Ovary (tissue), 10 donors: ENCODE measurements at places on chromosomes 6 and 20.

DNA sequence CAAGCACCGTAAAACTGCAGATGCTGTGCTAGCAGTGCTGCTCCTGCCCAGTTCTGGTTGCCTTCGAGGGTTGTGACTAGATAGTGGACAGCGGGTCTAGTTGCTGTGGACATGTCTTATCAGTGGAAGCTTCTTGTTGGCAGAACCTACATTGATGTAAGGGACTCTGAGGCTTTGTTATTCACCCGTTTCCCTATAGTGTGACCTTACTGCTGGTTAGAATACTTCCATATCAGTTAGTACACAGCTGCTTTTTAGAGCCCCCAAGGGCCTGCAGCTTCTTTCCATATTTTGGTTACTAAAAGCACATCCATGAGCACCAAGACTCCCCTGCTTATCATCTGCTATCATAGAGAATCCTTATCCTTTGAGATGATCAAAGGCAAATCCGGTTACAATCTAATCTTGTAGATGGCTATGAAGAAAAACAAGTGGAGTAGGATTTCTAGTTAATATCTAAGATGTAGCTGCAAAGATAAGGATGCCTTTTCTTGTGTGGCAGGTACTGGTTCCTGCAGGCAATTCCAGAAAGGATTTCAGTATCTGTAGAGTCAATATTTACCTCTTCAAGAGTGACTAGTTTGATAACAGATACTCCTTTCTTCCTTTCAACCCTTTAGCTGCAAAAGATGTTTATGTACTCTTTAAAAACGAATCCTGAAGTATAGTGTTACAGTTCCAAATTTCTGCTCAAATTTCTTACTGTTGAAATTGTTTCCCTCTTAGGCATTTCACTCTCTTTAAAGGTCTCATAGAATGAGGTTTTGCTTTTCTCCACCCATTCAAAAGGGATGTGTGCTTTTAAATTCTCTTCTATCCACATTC, 163.6 kb downstream of the JARID2 start:
- no peaks in the 10 kb centered on the region for H3K27me3 ChIP-seq
- no peak overlapping the region for H3K4me3 ChIP-seq
- no peak overlapping the region for H3K27ac ChIP-seq
- DNase-seq: no peak

GRCh38 chr20:41110930-41111577, 26.3 kb upstream of the PLCG1 start:
- H3K27ac ChIP-seq: no peak overlapping the region
- H3K4me1 ChIP-seq: no peaks in the 10 kb centered on the region
- DNase-seq: no peak
- no peaks in the 10 kb centered on the region for H3K27me3 ChIP-seq

DNA sequence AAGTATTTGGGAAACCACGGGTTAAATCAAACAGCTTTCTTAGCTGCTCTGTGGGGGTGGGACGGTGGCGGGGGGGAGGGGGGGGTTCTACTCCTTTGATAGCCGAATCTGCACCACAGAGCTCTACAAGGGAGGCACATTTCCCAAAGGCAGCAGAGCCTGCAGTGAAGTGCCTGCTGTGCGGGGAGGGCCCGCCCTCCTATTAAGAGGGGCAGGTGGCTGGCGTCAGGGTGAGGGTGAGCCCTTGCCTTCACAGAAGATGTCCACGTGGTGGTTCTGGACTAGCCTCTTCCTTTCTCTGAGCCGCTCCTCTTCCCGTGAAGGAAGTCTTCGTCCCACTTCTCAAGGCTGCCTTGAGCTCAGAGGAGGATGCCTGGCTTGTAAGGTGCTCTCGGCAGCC, 174.9 kb upstream of the THBS2 start:
- H3K36me3 ChIP-seq: no peaks in the 10 kb centered on the region
- DNase-seq: peak; percentile 82
- peaks cover 14% of the 10 kb centered on the region for H3K4me1 ChIP-seq
- H3K27ac ChIP-seq: peak overlapping the region; percentile 74
- H3K4me3 ChIP-seq: no peak overlapping the region

DNA sequence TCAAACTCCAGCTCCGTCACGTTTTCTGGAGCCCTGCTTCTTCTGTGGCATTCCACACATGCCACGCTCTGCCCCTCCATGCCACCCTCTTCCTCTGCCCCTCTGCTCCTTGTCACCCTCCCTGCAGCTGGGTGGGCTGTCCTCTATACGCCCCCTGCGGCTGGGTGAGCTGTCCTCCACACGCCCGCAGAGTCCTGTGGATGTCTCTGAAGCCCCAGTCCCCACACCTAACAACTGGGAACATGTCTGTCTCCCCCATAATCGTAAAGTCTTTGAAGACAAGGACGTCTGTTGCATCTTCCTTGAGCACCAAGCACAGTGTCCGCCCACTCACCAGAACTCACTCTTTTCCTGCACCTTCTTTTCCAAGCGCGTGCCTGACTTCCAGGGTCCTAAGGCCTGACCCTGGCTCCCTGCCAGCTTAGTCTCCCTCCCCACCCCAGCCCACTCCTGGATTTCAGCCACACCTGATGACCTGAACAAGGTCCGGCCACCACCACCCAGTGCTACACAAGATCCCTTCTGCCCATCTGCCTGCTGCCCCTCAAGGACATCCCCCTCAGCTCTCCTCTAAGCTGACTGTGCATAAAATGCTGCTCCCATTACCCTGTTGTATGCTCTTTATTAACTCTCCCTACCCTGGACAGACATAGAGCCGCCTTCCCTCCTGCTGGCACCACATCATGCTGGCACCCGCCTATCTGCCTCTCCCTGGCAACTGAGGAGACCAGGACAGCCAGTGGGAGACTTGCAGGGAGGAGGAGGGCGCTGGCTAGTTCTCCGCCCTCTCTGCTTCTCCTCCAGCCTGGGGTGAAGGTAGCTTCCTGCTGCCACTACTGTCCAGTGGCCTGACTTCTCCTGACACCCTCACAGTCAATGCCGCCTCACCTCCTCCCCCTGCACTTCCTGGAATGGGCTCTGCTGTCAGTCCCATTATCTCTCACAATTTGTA, 10.7 kb upstream of the PRR18 start:
- DNase-seq: no peak
- H3K36me3 ChIP-seq: no peaks in the 10 kb centered on the region
- no peak overlapping the region for H3K4me3 ChIP-seq
- H3K27me3 ChIP-seq: no peaks in the 10 kb centered on the region
- no peaks in the 10 kb centered on the region for H3K4me1 ChIP-seq

- H3K4me3 ChIP-seq: no peak overlapping the region
- no peak overlapping the region for H3K27ac ChIP-seq
- DNase-seq: no peak
- no peaks in the 10 kb centered on the region for H3K36me3 ChIP-seq
- no peaks in the 10 kb centered on the region for H3K4me1 ChIP-seq
- H3K27me3 ChIP-seq: no peaks in the 10 kb centered on the region
These were observed 197.5 kb upstream of the CST7 start for GRCh38 chr20:24751551-24751950.

GRCh38 chr6:82902290-82902689, 163.4 kb downstream of the UBE3D start:
- H3K27ac ChIP-seq: no peak overlapping the region
- no peaks in the 10 kb centered on the region for H3K4me1 ChIP-seq
- DNase-seq: no peak
- H3K4me3 ChIP-seq: no peak overlapping the region

- H3K4me3 ChIP-seq: no peak overlapping the region
- no peaks in the 10 kb centered on the region for H3K36me3 ChIP-seq
- H3K4me1 ChIP-seq: no peaks in the 10 kb centered on the region
- no peak overlapping the region for H3K27ac ChIP-seq
- no peak for DNase-seq
- H3K27me3 ChIP-seq: no peaks in the 10 kb centered on the region
These were observed 5.9 kb upstream of the OR14J1 start for GRCh38 chr6:29295623-29296022.

GRCh38 chr6:113464960-113465359, 392.2 kb upstream of the MARCKS start:
- no peaks in the 10 kb centered on the region for H3K36me3 ChIP-seq
- H3K27me3 ChIP-seq: no peaks in the 10 kb centered on the region
- no peak overlapping the region for H3K27ac ChIP-seq
- H3K4me1 ChIP-seq: no peaks in the 10 kb centered on the region
- DNase-seq: no peak

DNA sequence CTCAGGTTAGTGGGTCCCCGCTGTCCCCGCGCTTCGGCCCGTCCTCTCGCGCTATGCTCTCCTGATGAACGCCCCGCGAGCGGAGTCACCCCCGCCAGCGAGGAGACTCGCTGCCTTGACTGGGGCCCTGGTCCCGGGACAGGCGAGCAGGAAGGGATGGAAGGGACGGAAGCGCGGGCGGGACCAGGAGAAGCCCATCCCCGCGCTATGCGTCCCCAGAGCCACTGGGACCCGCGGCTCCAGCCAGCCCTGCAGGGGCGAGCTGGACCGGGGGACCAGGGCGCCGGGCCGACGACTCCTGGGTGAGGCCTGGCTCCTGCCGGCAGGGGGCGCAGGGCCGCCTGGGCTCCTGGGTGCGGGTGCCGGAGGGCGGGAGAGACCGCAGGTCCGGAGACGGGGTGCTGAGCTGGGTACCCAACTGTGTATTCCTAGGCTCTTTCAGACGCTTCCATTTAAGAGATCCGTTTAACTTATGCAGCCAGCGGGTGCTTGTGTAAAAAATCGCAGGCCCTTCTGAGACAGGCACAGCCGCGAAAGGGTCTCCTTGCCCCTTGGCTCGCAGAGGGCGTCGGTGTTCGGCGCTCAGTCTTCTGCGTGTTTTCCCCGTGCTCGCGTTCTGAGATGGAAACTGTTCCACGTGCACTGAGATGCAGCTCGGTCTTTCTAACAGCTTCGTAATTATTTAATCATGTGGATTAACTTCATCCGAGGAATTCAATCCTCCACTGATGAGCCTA, 580 bp upstream of the SYCP2 start:
- peak overlapping the region; percentile 57 for H3K4me3 ChIP-seq
- peak; percentile 81 for DNase-seq
- peak overlapping the region; percentile 53 for H3K27ac ChIP-seq
- H3K36me3 ChIP-seq: no peaks in the 10 kb centered on the region

DNA sequence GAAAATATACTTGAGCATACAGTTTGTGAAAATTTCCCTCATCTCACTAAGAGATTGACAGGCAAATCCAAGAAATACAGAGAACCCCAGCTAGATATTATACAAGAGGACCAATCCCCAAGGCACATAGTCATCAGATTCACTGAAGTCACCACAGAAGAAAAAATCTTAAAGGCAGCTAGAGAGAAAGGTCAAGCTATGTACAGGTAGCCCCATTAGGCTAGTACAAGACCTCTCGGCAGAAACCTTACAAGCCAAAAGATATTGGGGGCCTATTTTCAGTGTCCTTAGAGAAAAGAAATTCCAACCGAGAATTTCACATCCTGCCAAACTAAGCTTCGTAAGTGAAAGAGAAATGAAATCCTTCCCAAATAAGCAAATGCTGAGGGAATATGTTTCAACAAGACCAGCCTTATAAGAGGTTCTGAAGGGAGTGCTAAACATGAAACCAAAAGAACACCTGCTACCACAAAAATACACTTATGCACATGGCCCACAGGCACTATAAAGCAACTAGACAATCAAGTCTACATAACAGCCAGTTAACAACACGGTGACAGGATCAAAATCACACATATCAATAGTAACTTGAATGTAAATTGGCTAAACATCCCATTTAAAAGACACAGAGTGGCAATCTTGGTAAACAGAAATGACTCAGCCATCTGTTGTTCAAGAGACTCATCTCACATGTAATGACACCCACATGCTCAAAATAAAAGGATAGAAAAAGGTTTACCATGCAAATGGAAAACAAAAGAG, 96.3 kb downstream of the FHL5 start:
- no peak for DNase-seq
- no peaks in the 10 kb centered on the region for H3K4me1 ChIP-seq
- H3K36me3 ChIP-seq: no peaks in the 10 kb centered on the region
- no peak overlapping the region for H3K4me3 ChIP-seq
- H3K27ac ChIP-seq: no peak overlapping the region

DNA sequence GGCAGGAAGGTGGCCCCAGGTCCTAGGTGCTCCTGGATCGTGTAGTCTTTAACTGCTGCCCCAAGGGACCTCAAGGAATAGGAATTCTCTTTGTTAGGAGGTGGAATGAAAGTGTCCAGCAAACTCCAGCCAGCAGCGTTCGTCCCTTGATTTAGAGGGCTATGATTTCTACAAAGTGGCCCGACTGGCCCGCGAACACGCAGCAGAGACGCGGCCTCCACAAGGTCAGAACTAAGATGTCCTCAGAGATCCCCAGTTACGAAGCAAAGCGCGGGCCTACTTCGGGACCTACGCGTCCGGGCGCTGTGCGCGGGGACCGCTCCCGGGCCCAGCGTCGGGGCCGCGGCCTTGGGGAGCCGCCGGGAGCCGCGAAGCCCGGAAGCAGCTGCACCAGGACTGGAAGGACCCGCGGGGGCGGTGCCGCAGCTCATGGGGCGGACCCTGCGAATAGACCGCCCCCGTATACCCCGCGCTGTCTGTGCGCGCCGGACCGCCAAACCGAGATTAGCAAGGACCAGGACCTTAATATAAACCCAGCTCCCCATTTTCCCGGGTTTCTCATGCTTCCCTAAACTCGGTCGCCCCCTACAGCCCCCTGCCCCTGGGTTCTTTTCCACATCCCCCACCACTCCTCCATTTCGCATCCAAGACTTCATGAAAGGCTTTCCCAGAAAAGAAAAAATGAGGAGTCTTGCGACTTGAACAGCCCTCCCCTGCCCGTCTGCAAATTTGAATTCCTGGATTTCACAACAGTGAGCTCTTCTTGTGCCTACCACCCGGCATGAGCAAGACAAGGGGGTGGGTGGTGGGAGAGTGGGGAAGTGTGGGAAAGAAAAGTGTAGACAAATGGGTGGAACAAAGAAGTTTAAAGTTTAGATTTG, at the start of gene C6orf47:
Gene C6orf47 (minus strand): TSS at position 398 of the 881 bp plus-strand sequence. CDS start 831 bp downstream, outside the sequence.
- peak within 1 kb of the TSS; percentile 86 for H3K4me3 ChIP-seq
- DNase-seq: peak; percentile 88
- H3K36me3 ChIP-seq: no peaks in the 10 kb centered on the region
- H3K27me3 ChIP-seq: no peaks in the 10 kb centered on the region
- peaks cover 25% of the 10 kb centered on the region for H3K4me1 ChIP-seq

GRCh38 chr6:47057830-47058540, 15.9 kb upstream of the ADGRF1 start:
- H3K4me1 ChIP-seq: peaks cover 6% of the 10 kb centered on the region
- no peaks in the 10 kb centered on the region for H3K36me3 ChIP-seq
- DNase-seq: no peak
- no peaks in the 10 kb centered on the region for H3K27me3 ChIP-seq
- H3K27ac ChIP-seq: no peak overlapping the region
- no peak overlapping the region for H3K4me3 ChIP-seq

DNA sequence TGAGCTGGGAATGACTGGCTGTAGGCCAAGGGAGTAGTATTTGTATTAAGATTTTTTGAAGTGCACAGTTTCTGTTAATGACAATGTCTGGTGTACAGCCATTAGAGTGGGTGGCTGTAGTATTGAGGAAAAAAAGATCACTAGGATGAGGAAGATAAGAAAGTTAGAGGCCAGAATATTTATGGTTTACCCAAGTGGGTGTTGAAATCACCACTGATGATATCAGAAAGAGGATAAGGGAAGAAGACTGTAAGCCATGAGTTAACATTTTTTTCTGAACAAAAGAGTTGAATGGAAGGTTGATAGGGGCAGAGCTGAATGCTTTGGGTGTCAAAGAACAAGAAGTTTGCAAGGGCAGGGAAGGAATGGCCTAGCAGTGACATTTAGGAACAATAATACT, 104.7 kb downstream of the PRDM13 start:
- no peaks in the 10 kb centered on the region for H3K4me1 ChIP-seq
- DNase-seq: no peak

- H3K27ac ChIP-seq: no peak overlapping the region
- no peak for DNase-seq
- H3K4me3 ChIP-seq: no peak overlapping the region
- H3K27me3 ChIP-seq: no peaks in the 10 kb centered on the region
These were observed 34.2 kb upstream of the C20orf203 start for GRCh38 chr20:32707691-32708581.
